A673 (cell line): ENCODE measurements at places on chromosomes 6 and 20. TPM values are rescaled to one million over a fixed set of nuclear protein-coding genes. Genes with fewer than 3 reads are reported as not detected.

DNA sequence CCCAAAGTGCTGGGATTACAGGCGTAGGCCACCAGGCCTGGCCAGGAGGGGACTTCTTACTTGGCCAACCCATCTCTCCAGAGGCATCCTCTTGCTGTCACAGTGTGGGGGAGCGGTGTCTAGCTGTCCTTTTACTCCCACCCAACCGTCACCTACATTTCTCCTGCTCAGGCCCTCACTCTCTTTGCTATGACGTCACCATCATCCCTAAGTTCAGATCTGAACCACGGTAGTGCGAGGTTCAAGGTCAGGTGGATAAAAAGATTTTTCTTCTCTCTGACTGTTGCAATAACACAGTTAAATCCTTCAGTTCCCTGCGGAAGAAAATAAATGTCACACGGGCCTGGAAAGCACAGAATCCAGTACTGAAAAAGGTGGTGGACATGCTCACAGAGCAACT, 7.3 kb upstream of the RAET1L start:
- no peak for DNase-seq

DNA sequence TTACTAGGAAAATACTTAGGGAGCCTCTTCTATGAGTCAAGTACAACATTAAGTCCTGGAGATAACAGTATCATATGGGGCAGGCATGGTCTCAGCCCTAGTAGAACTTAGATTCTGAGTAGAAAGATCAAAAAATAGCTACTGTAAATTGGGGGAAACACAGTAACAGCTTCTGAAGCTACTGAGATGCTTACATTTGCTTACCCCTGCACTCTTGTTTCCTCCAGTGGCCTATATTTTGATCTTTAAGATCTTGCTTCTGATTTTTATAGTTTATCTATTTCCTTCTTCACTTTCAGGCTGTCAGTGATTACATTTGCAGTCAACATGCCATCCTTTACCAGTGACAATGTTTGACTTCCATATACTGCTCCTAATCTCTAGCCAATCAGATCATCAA, 35.3 kb downstream of the HIVEP2 start:
- no peak for DNase-seq

DNA sequence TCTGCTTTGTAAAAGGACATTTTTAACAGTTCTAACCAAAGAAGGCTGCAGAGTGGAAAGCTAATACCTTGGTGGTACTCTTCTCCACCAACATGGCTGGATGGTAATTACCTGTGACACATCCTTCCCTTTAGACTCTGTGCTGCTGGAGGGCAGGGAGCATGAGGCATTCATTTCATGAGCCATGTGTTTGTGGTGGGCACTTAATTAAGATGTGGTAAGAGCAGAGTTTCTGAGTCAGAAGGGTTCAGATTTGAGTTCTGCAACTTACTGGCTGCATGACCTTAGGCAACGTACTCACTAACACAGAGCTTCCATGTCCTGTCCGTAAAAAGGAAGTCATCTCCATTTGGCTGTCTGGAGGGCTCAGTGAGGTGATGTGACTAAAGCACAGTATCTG, 9.1 kb upstream of the ZNF133 start:
- no peak for DNase-seq

DNA sequence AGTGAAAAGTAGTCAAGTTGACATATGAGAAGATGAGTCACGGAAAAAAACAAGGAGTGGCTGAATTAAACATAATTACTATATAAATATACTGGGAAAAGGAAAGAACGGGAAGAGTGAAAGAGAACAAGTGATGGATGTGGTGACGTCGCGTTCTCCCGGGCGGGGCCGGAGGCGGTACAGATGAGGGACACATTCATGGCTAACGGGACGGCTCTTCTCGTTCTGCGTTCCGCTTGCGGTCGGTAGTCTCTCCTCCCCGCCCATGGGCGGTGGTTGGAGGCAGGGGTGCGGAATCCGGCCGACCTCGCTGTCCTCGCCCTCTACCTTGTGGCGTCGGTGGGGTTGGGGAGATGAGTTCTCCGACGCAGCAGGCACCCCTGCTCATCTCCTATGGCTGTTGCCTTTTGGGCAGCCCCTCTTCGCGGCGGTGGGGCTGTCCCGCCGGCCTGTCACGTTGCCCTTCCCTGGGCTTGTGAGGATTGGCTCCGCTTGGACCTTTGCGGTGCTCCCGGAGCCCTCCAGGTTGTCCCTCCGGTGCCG, 22.5 kb downstream of the HLA-G start:
- DNase-seq: no peak

DNA sequence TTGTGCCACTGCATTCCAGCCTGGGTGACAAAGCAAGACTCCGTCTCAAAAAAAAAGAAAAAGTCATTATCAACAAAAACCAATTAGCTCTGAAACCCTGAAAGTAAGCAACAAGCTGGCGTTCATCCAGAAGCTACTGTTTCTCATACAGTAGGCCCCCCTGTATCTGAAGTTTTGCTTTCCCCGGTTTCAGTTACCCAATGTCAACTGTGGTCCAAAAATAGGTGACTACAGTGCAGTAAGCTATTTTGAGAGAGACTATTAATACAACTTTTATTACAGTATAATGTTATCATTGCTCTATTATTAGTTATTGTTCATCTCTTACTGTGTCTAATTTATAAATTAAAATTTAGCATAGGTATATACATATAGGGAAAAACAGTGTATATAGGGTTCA, 135.1 kb downstream of the KIF16B start:
- DNase-seq: no peak

DNA sequence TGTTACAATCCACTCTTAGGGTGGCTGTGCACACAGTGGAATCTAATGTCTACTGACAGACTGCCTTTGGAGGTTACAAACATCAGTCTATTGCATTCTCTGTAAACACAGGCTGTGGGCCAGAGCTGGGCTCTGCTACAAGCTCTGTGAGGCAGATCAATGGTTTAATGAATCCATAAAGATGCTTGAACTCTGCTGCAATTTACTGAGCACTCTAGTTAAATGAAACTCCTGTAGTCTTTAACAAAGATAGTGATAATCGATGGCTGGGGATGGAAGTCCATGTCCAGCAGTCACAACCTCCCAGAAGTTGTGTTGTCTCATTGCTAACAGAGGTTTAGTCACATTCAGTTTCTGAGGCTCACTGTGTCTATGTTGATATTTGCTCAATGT, 50.5 kb downstream of the SOBP start:
- DNase-seq: no peak

DNA sequence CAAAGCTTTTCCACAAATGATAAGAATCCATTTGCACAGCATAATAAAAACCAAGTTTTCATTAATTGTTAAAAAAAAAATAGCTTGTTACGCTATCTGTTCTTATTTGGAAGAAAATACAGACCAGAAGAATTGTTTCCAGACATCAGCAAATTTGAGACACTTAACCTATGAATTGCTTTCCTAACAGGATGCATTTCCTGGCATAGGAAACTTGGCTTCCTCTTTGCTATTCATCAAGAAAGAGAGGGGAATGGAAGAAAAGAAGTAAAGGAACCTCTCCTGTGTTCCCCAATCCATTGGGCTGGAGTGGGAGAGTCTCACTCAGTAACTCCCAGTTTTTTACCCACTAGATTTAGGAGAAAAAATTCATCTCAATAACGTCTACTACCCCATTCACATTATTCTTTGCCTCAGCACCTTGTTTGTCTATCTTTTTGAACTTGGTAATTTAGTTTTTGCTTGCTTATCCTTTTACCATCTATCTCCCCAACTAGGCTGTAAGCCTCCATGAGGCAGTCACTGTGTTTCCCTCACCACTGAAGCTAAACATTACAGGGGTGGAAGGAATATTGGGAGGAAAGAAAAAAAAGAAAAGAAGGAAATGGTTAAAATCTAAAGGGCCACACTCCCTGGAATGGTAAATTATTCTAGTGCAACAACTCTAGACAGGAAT, 150.3 kb downstream of the COL21A1 start:
- peak; percentile 79 for DNase-seq

DNA sequence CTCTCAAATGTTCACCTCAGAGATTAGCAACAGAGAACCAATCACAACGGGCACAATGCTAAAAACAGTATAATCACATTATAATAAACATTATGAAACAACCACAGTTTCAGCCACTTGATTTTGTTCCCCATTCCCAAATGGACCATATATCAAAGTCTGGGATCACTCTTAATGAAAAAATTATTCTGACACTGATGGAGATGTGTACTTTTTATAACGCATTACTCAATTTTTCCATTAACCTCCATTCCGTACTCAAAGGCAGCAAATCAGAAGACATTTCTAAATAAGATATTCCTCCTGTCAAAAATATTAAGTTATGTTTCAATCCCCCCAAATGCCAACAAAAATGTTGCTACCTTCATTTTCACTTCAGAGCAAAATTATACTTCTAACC, 2.8 kb downstream of the CPNE1 start:
- no peak for DNase-seq

GRCh38 chr6:13248053-13248452, 80.3 kb downstream of the TBC1D7 start:
- peak; percentile 35 for DNase-seq

GRCh38 chr6:14386263-14386662, 268.7 kb downstream of the CD83 start:
- no peak for DNase-seq

GRCh38 chr6:105607636-105608621, 205.0 kb upstream of the PREP start:
- no peak for DNase-seq

- DNase-seq: no peak
Measured at GRCh38 chr6:168600381-168600780, 159.4 kb downstream of the SMOC2 start.

DNA sequence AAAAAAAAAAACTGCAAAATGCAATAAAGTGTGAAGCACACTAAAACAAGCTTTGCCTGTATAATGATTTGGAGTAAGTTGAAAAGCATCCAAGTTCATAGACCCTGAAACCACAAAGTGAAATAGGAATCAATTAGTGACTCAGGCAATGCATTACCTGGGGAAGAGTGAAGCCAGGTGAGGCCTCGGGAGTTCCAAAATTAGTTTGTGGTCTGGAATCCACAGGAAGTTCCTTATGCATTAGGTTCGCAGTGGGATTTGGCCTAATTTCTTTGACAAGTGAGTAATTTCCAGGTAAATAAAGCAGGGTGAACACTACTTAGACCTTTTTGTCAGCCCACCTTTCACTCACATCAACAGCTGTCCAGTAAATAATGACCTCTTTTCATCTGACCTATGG, 490.8 kb downstream of the CBLN4 start:
- DNase-seq: no peak

Gene NTSR1
- total RNA-seq: 8.7 and 15.9 TPM in 2 replicates

Gene ALDH5A1
- total RNA-seq: 4.1 and 7.3 TPM in 2 replicates

Gene LY6G5C
- total RNA-seq: 3.9 and 6.8 TPM in 2 replicates

Gene ARMH2
- not detected in 2 replicates for total RNA-seq

Gene COL9A3
- 8.4 and 11.7 TPM in 2 replicates for total RNA-seq

Gene PPIL1
- total RNA-seq: 67.7 and 72.0 TPM in 2 replicates
